Osteoblast (primary cell): ENCODE measurements at places on chromosomes 3 and 15. TPM values are rescaled to one million over a fixed set of nuclear protein-coding genes. Genes with fewer than 3 reads are reported as not detected.

Gene MAP1A
- 117 and 121 TPM in 2 replicates for total RNA-seq

Gene SLC22A13
- 0.29 and 0.36 TPM in 2 replicates for total RNA-seq

Gene PEX11A
- 4.0 and 5.0 TPM in 2 replicates for total RNA-seq

Gene HESX1
- total RNA-seq: 0.29 and 0.72 TPM in 2 replicates

DNA sequence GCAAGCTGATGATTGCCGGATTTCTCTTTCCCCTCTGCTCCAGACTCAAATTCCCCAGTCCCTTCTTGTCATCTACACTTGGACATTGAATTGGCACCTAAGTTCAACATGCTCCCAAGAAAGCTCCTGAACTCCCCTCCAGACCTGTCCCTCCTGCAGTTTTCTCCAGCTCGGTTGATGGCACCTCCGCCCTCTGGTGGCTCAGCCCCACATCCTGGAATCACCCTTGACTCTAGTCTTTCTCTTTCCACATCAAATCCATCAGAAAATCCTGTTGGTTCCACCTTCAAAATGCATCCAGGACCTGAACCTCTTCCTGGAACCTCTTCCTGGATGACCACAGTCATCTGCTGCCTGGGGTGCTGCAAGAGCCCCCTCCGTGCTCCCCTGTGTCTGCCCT lies 60.1 kb downstream of the RASGRF1 start:
- no peaks in the 10 kb centered on the region for H3K36me3 ChIP-seq
- peaks cover 10% of the 10 kb centered on the region for H3K27me3 ChIP-seq
- no peaks in the 10 kb centered on the region for H3K4me1 ChIP-seq
- H3K27ac ChIP-seq: no peak overlapping the region
- no peak for DNase-seq
- no peak overlapping the region for H3K4me3 ChIP-seq

DNA sequence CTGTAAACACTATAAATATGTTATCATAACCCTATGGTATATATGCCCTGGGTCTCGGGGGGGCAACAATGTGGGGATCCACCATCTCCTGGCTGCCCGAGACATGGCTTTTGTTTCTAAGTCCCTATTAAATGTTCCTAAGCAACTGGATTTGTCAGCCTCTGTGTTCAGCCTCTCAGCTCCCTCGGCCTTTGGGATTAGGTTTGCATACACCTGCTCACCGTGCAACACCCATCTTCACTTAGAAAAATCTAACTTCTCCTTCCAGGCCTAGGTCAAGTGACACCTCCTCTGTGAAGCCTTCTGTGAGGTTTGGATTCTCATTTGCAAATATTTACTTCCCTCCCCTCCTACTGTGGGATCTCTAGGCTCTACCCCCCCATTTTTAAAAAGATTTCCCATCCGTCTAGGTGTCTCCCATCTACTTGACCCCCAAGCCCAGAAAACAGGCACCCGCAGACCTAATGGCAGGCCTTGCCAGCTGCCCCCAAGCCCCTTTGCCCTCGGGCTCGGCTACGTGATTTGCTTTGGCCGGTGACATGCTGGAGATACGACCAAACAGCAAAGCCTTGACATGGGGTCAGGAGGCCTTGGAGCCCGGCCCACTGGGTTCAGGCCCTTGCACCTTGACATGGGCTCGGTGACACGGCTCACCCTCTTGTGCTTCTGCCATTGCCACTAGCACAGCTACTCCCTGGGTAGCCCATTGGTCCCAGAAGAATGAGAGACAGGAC lies 66.0 kb upstream of the BLM start:
- no peak for DNase-seq
- H3K4me1 ChIP-seq: peaks cover 23% of the 10 kb centered on the region
- H3K27me3 ChIP-seq: no peaks in the 10 kb centered on the region
- H3K4me3 ChIP-seq: no peak overlapping the region
- peak overlapping the region; percentile 38 for H3K27ac ChIP-seq

Gene CEMIP
- 579 and 687 TPM in 2 replicates for total RNA-seq

Gene THAP10
- 1.1 and 1.8 TPM in 2 replicates for total RNA-seq

- no peaks in the 10 kb centered on the region for H3K4me1 ChIP-seq
- H3K36me3 ChIP-seq: no peaks in the 10 kb centered on the region
- H3K27ac ChIP-seq: no peak overlapping the region
- H3K4me3 ChIP-seq: no peak overlapping the region
- H3K27me3 ChIP-seq: peaks cover 44% of the 10 kb centered on the region
- DNase-seq: no peak
Observed at GRCh38 chr3:124207873-124208485, 216.1 kb upstream of the ROPN1 start.

DNA sequence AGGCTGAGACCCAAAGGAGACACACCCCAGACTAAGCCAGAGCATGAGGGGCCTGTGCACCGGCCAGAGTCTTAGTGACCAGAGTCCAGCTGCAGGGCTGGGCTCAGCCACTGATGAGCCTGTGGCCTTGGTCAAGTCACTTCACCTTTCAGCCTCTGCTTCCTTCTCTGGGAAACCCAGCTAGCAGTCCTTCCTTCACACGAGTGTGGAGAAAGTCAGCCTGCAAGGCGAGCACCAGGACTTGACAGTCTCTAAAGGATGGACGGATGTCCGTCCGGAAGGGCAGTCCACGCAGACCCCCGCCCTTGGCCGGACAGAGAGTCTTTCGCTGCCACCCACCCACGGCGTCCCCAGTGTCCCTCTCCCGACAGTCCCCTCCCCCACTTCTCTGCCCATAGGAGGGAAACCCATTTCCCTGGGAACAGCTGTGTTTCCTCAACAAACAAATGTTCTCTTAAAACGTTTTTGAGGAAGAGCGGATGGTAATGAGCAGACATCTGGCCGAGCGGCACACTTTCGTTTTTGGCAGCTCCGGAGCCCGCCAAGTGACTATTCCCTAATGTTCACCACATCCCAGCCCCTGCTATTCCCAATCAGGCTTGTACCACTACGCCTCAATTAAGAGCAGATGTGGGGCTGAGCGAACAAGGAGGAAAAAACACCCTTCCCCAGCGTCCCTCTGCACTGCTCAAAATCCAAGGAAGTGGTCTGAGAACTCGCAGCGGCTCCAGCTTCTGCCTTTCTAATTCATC lies 129.1 kb upstream of the SMAD3 start:
- peaks cover 32% of the 10 kb centered on the region for H3K4me1 ChIP-seq
- peak overlapping the region; percentile 68 for H3K27ac ChIP-seq
- H3K27me3 ChIP-seq: no peaks in the 10 kb centered on the region

DNA sequence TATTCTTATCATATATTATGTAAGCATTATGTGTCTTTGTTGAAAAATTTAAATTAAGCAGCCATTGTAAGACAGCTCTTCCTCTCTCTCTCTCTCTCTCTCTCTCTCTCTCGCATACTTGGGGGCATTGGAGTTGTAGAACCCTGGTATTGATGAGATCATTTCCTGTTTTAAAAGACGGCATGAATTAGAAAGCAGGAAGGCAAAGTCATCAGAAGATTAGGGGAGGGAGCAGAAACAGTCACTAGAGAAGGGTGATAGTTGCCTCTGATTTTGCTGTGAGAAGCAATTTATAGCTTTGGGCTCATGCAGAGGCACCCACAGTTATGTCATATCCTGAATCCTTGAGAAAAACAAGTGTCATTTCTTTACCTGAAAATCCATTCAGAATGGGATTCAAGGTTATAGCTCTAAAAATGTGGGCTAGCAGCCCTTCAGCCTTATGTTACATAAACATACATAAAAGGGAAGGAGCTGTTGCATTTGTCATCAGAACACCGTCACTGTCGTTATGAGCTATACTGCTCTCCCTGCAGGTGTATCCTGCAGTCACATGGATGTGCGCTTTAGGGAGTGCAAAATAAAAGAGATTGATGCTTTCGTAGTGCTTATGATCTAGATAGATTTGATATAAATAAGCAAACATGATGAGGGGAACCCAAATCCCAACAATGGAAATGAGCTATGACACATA lies 213.8 kb downstream of the NR1D2 start:
- no peak for DNase-seq
- H3K4me1 ChIP-seq: no peaks in the 10 kb centered on the region
- no peak overlapping the region for H3K4me3 ChIP-seq
- no peaks in the 10 kb centered on the region for H3K36me3 ChIP-seq

DNA sequence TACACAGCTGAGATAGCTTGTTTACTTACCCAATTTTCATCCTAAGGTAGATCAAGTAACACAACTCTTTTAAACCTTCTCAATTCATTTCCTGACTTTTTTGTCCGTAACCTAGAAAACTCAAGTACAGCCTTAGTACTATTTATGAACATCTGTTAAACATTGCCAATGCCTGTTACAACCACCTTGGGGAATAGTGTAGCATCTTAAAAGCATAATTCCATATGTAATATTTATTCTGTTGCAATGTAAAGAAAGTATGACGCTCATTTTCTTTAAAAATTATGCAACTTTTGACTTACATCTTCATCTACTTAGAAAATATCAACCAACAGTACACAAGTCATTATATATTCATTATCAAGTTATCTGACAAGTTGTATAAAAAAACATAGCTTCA lies 54.6 kb downstream of the SUCLG2 start:
- H3K27ac ChIP-seq: no peak overlapping the region
- no peak for DNase-seq
- no peak overlapping the region for H3K4me3 ChIP-seq
- peaks cover 4% of the 10 kb centered on the region for H3K36me3 ChIP-seq
- H3K4me1 ChIP-seq: peaks cover 4% of the 10 kb centered on the region
- no peaks in the 10 kb centered on the region for H3K27me3 ChIP-seq

GRCh38 chr3:161414907-161415306 lies 43.6 kb upstream of the SPTSSB start:
- no peaks in the 10 kb centered on the region for H3K27me3 ChIP-seq
- peak overlapping the region; percentile 96 for H3K27ac ChIP-seq
- H3K36me3 ChIP-seq: no peaks in the 10 kb centered on the region
- no peak overlapping the region for H3K4me3 ChIP-seq
- H3K4me1 ChIP-seq: peaks cover 30% of the 10 kb centered on the region

DNA sequence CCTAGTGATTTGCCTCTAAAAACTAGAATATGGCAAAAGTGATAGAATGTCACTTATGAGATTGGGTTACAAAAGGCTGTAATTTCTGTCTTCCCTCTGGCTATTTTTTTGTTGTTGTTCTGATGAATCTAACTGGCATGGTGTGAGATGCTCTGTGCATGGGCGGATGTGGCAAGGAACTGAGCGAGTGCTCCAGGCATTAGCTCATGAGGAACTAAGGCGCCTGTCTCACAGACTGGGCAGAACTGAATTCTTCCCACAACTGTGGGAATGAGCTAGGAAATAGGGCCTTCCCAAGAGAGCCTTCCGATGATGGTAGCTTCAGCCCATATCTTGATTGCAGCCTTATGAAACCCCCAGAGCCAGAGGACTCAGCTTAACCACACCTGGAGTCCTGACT lies 222.5 kb downstream of the NR2F2 start:
- H3K4me1 ChIP-seq: no peaks in the 10 kb centered on the region
- DNase-seq: no peak
- H3K36me3 ChIP-seq: no peaks in the 10 kb centered on the region
- H3K27me3 ChIP-seq: no peaks in the 10 kb centered on the region

GRCh38 chr15:51825698-51826097 lies 3.8 kb upstream of the TMOD3 start:
- H3K27ac ChIP-seq: no peak overlapping the region
- no peak for DNase-seq
- H3K4me1 ChIP-seq: peaks cover 2% of the 10 kb centered on the region

Gene SNX22
- total RNA-seq: under 0.01 and 0.29 TPM in 2 replicates

Gene SLC15A2
- total RNA-seq: under 0.01 and 0.29 TPM in 2 replicates

Gene KCTD6
- 8.0 and 10.6 TPM in 2 replicates for total RNA-seq

Gene CRYGS
- 0.88 and 1.8 TPM in 2 replicates for total RNA-seq

Gene CYP19A1
- 2.2 and 4.4 TPM in 2 replicates for total RNA-seq

Gene GPR62
- total RNA-seq: under 0.01 TPM in 1 of 2 replicates, not detected in the other

GRCh38 chr15:78312536-78312935 lies 13.1 kb upstream of the SKIC8 start:
- no peak overlapping the region for H3K27ac ChIP-seq
- H3K27me3 ChIP-seq: peaks cover 27% of the 10 kb centered on the region
- no peaks in the 10 kb centered on the region for H3K36me3 ChIP-seq

Gene PLCH1
- under 0.01 and 0.36 TPM in 2 replicates for total RNA-seq

GRCh38 chr3:149610351-149611105 lies 47.3 kb downstream of the WWTR1 start:
- H3K27ac ChIP-seq: peak overlapping the region; percentile 69
- peaks cover 46% of the 10 kb centered on the region for H3K4me1 ChIP-seq
- H3K36me3 ChIP-seq: peaks cover 17% of the 10 kb centered on the region
- no peaks in the 10 kb centered on the region for H3K27me3 ChIP-seq

DNA sequence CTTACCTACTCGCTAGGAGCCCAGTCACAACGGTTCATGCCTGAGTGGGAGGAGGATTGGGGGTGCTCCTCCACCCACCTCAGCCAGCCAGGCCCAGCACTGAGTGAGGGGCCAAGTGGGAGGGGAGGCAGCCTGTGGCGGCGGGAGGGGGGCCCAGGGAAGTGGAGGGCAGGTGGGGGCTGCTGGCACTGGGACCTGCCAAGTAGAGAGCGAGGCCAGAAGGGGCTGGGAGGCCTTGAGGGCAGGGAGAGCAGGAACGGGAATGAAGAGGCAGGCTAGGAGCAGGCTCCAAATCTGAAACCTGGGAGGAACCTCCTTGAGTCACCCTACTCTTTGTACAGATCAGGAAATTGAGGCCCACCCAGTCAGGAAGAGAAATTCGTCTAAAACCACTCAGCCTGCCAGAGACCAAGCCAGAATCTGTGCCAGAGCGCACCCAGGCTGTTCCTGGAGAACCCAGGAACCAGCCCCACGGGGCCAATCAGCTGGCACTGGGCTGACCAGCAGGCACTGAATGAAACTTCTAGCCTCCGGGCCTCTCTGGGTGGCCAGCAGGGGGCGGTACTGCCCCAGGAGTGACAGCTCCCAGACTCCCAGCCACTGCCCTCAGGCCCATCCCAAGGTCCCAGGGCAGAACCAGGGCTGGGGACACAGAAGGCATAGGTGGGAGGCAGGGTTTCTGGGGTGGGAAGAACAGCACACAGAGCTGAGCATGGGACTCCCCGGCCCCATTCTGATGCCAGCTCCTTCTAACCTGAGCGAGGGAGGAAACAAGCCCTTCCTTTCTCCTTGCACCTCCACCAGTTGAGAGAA lies 14.8 kb upstream of the CYP11A1 start:
- H3K27ac ChIP-seq: peak overlapping the region; percentile 77
- no peaks in the 10 kb centered on the region for H3K36me3 ChIP-seq
- no peaks in the 10 kb centered on the region for H3K27me3 ChIP-seq
- H3K4me1 ChIP-seq: peaks cover 44% of the 10 kb centered on the region
- peak; percentile 99 for DNase-seq

- H3K27me3 ChIP-seq: no peaks in the 10 kb centered on the region
- H3K4me1 ChIP-seq: no peaks in the 10 kb centered on the region
- H3K27ac ChIP-seq: no peak overlapping the region
- no peak overlapping the region for H3K4me3 ChIP-seq
- no peak for DNase-seq
Observed at GRCh38 chr3:13801361-13802204, 78.3 kb downstream of the WNT7A start.

Gene GATM
- total RNA-seq: 0.59 and 0.72 TPM in 2 replicates

Gene GOLGA6L10
- 1.4 and 1.5 TPM in 2 replicates for total RNA-seq
